MM.1S (cell line): ENCODE measurements at places on chromosomes 2 and 18.

DNA sequence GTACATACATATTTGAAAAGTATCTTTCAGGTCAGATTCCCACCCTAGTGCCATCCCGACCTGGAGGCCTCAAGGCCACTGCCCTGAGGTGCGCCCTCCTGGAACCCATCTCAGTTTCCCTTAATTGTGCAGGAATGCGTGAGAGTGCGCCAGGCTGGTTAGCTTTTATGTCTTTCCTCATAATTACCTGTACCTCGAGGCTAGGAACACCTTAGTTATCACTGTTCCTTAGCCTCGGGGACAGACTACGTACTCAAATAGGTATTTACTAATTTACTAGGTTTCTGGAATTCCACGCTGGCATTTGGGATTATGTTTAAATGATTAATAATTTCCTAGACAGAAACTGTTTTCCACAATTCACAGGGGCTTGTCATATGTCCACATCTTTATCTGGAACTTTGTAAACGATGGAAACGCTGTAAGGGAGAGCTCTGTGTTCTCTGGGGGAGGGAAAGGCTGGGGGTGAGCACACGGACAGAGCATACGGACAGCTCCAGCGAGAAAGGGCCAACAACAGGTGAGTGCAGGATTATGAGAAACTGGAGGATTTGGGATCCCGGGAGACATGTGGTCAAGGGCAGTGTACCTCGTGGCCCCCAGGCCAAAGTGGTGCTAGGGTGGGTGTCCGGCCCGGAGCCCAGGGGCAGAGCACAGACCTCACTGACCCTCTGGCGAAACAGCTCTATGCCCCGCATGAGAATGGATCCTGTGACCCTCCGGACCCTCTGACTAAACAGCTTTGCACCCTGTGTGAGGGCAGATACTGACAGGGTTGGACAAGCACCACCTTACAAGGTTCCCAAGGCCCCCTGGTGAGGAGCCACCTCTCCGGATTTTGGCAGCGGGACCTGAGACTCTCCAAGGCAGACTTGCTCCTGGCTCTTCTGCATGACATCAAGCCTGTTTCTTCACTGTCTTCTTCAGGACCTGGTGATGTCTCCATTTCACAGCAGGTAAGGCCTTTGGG lies 102.0 kb upstream of the PXDN start:
- DNase-seq, result no peak

DNA sequence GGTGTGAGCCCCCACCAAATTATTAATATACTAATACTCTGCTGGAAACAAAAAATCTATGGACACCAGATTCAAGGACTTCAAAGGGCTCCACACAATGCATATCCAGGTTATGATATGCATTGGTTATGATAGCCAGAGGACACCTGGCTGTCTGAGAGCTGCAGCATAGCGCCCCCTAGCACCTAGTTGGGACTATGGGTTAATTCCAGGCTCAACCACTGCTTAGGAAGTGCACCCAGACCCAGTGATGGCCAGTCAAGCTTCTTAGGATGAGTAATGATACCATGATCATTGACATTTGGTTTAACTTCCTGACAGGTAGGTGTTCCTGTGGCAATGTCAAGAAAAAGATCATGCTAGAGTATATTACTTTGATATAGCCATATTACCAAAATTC lies 3.8 kb upstream of the FRZB start:
- DNase-seq, result no peak

DNA sequence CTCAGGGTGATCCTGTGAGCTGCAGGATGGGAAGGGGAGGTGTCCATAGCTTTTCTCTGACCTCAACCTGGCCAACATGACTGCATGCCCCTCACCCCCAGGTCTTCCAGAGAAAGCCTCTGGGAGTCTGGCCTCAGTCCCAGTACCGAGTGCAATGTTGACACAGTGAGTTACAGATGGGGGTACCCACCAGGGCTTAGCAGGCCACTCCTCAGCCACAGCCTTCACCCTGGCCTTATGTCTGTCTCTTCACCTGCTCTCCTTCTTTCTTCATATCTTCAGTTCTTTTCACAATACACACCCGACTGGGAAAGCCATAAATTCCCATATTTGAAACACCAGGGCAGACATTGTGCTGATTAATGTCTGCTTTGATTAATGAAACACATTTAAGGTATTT lies 33.5 kb downstream of the AOX1 start:
- DNase-seq, result no peak

- no peak for DNase-seq
Observed at GRCh38 chr2:163471947-163472346, 263.9 kb downstream of the FIGN start.

GRCh38 chr18:75915941-75916623 lies 488.6 kb upstream of the SMIM21 start:
- no peak for DNase-seq

DNA sequence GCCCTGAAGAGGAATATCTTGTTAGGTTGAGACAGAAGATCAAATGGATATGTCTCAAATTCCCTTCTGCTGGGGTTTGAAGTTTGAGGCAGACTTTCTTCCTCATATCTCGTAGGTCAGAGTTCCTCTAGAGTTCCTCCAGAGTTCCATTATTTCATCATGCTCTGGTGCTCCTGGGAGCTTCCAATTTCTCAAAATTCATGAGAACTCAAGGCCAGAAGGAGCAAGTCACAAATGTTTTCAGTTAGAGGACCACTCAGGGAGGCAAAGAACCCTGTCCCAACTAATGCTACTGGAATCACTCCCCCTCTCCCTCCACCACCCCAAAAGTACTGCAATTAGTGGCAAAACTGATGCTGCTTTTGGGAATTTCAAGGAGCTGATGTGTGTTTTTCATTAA lies 115.7 kb upstream of the RBMS1 start:
- no peak for DNase-seq

DNA sequence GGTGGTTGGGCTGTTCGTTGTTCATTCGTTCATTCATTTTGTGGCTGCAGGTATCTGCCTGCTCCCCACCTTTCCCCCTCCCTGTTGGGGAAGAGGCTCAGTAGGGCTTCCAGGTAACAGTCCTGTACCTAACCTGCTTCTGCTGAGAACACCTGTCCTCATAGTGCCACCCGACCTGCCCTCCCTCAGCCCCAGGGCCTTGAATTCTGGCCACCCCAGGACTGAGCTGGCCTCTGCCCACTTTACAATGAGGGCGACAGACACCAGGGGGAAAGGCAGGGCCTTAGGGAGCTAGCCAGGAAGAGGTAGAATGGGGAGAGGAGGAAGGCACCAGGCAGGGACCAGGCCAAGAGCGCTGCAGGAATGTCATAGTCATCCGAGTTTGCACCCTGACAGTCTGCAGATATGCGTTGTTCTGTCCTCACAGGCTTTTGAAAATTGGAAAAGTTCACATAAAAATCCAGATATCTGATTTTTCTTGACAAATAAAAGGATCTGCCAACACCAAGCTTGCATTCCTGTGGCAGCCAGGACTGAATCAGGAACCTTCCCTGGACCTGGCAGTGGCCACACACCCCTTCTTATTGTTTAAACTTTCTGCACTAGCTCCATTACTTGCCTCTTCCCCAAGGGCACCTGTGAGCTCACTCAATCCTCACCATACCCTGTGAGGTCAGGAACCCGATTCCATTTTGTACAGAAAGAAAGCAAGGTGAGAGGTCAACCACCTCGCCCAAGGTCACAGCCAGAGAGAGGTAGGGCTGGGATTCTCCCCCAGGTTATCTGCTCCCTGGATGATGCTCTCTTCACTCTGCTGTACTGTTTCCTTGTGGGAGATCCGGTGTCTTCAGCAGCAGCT lies 35.3 kb upstream of the MRPL33 start:
- no peak for DNase-seq

- no peak for DNase-seq
Observed at GRCh38 chr2:162295009-162295408, 23.5 kb downstream of the IFIH1 start.

DNA sequence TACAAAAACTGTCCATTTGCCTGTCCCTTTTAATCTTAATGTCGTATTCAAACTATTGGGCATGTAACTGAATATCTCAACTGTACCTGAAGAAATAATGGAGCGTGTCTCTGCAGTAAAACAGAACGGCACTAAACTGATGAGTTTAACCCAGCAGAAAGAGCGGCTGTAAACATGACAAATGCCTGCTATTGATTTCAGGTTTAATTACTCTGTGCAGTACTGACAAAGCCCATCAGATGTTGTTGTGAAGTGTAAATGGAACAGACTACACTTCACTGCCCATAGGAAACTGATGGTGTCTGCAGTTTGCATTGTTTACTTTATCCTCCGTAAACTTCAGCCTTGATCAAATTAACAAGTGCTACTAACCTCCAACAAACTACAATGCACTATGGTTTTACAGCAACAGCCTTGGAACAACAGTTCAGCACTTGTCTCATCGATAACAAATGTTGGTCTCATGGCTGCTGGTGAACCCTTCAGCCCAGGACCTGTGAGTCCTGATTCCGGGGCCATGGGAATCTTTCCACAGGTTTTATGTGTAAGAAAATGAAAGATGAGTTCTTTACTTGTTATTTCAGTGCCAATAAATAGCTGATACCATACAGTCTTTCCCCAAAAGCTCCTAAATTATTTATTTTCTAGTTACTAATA lies 316.5 kb downstream of the CCDC178 start:
- no peak for DNase-seq

- no peak for DNase-seq
Observed at GRCh38 chr2:111624411-111625156, 259.4 kb downstream of the ANAPC1 start.

- DNase-seq, result no peak
Observed at GRCh38 chr18:53486296-53486695, 738.2 kb downstream of the MBD2 start.

- DNase-seq, result peak; percentile 46
Observed at GRCh38 chr2:241274127-241274526, 41.3 kb downstream of the HDLBP start.

DNA sequence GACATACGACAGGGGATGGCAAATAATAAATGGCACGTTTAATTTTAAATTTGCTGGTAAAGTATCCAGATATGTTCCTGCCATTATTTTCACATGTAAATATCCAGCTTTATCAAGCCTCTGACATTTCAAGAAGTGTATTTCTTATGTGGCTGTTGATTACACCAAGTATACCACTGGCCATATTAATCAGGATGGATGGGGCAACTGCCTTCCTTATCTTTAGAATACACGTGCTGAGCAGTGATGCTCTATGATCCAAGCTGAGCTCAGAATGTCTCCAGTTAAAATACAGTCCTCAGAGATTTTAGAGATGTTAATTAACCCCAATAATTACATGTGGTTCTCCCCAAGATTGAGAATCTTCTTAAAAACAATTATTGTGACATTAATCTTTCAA lies 38.3 kb upstream of the RAPGEF4 start:
- no peak for DNase-seq

GRCh38 chr2:72819501-72819900 lies 6.3 kb downstream of the EXOC6B start:
- no peak for DNase-seq

DNA sequence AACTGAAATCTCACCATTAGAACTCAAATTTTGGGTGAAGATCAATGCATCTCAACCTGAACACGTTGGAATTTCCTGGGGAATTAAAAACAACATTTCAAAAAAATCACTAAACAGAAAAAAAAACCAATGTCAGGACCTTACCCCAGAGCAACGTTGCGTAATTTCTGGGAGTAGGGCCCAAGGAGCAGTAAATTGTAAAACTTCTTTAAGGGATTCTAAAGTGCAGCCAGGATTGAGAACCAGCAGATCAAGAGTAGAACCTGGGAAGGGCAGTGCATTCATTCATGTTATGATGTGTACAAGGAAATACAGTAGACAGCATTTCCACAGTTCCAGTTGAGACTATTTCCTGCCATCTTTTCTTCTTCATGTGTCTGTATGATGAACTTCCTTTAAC lies 56.9 kb downstream of the RHBDD1 start:
- no peak for DNase-seq

DNA sequence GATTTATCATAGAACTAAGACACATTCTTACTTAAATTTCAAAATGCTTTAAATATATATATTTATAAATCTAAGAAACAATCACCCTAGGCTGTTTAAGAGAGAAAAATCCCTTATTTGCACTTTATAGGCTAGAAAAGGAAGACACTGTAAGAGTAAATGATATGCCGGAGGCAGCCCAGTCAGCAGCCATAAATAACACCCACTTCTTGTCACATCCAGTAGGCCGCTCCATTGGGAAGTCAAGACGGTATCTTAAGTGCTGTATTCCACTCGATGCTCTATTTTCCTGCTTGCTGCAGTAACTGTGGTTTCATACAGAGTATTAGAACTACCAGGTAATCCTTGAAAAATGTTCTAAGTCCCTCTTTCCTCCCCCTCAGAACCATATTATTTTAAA lies 57.9 kb downstream of the ABCA12 start:
- no peak for DNase-seq

GRCh38 chr2:40487602-40488001 lies 35.7 kb upstream of the SLC8A1 start:
- no peak for DNase-seq

GRCh38 chr2:71562518-71562917 lies 109.2 kb downstream of the DYSF start:
- DNase-seq, result no peak

- no peak for DNase-seq
Observed at GRCh38 chr2:128342550-128342949, 23.9 kb upstream of the HS6ST1 start.

DNA sequence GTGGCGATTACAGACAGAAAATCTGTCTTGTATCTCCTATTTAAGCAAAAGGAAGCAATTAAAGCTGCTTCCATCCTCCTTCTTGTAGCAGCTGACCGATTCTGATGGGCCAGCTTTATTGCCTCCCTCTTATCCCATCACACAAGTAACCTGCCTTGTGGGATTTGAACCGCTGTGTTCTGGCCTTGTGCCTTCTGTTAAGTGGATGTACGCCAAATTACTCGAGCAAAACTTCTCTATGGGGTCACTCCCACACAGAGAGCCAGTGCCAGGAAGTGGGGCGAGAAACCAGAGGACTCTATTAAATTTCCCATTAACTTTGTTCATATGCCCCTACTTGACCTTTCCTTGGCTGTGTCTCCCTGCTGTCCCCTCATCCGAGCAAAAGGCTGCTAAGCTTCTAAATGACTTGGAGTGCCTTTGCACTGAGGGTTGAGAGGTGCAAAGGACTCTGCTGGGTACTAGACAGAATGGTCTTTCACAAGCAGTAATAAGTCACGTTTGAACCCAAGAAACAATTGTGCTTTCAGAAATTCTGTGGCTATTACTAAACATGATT lies 672.5 kb downstream of the MBD2 start:
- DNase-seq, result no peak

GRCh38 chr2:144190908-144191605 lies 328.9 kb downstream of the ZEB2 start:
- no peak for DNase-seq

DNA sequence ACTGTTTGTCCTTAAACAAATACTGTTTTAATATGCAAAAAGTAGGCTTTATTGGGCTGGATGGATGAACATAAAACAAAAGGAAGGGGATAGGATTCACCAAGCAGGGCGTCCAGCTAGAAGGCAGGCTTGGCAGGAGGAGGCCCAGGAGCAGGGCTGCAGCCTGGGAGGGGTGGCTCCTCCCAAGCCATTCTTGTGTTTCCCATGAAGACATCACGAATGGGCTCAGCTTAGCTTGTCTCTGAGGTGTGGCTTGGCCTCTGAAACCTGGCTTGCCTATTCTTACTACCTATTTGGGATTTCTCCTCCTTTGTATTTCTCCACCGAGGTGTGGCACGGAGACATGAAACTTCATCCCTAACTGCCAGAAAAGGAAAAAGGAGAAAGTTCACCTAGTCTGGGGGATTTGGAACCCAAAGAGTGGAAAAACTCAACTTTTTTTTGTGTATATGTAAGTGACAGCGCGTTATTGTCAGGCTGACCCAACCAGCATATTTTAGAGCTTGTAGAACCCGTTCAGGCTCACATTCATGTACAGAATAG lies 481.9 kb upstream of the SPRED2 start:
- DNase-seq, result no peak

GRCh38 chr18:44826418-44827259 lies 146.0 kb downstream of the SETBP1 start:
- no peak for DNase-seq
